Spleen (tissue), 13 donors: ENCODE measurements at places on chromosomes 5 and 9.
A peak's percentile ranks its signal among the peaks of the same experiment; 100 is the strongest.

GRCh38 chr5:61969347-61969746, 336.7 kb upstream of the KIF2A start:
- H3K4me1 ChIP-seq, result no peaks in the 10 kb centered on the region
- H3K27me3 ChIP-seq, result no peaks in the 10 kb centered on the region
- no peak overlapping the region for H3K27ac ChIP-seq
- DNase-seq, result no peak

DNA sequence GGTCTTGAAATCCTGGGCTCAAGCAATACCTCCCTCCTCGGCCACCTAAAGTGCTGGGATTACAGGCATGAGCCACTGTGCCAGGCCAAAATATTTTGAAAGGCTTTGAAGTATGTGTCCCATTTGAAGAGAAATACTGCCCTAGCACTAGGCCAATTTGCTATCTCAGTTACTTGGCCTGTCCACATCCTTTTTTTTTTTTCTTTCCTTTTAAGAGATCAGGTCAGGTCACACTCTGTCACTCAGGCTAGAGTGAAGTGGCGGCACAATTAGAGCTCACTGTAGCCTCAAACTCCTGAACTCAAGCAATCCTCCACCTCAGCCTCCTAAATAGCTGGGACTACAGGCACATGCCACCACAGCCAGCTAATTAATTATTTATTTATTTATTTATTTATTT, 84.2 kb downstream of the NR6A1 start:
- no peak overlapping the region for H3K4me3 ChIP-seq
- no peaks in the 10 kb centered on the region for H3K36me3 ChIP-seq
- no peaks in the 10 kb centered on the region for H3K27me3 ChIP-seq
- H3K27ac ChIP-seq, result no peak overlapping the region

- peak; percentile 86 for DNase-seq
- H3K36me3 ChIP-seq, result no peaks in the 10 kb centered on the region
- H3K27me3 ChIP-seq, result peaks cover 10% of the 10 kb centered on the region
- H3K4me1 ChIP-seq, result no peaks in the 10 kb centered on the region
- H3K27ac ChIP-seq, result no peak overlapping the region
These were observed 50.0 kb downstream of the TRIM32 start for GRCh38 chr9:116737152-116737546.

DNA sequence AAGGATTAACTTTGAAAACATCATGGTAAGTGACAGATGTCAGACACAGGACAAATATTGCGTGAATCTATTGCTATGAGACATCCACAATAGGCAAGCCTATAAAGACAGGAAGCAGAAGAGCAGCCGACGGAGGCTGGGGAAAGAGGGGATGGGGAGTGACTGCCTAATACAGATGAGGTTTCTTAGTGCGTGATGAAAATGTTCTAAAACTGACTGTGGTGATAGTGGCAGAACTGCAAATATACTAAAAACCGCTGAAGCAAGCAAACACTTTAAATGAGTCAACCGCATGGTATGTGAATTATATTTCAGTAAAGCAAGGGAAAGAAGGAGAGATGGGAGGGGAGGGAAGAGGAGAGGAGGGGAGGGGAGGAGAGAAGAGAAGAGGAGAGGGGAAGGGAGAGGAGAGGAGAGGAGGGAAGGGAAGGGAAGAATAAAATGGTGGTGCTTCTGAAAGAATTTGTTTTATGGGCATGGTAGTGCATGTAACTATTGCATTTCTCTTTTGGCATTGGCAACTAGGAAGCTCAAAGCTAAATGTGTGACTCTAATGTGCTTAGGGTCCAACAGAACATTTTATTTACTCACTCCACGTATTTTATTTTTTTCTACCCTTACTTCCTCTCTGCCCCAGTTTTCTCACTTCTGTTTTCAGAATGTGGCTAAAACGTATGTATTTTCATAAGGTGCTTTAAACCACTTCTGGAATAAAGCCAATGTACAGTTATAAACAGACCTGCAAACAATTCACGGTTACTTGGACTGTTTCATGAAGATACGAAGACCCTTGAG, 21.3 kb downstream of the AKNA start:
- H3K4me3 ChIP-seq, result no peak overlapping the region
- no peak for DNase-seq
- peaks cover 54% of the 10 kb centered on the region for H3K36me3 ChIP-seq

GRCh38 chr5:177959315-177959714, 36.7 kb downstream of the PROP1 start:
- no peaks in the 10 kb centered on the region for H3K4me1 ChIP-seq
- H3K36me3 ChIP-seq, result no peaks in the 10 kb centered on the region
- no peak overlapping the region for H3K27ac ChIP-seq
- peak; percentile 8 for DNase-seq

DNA sequence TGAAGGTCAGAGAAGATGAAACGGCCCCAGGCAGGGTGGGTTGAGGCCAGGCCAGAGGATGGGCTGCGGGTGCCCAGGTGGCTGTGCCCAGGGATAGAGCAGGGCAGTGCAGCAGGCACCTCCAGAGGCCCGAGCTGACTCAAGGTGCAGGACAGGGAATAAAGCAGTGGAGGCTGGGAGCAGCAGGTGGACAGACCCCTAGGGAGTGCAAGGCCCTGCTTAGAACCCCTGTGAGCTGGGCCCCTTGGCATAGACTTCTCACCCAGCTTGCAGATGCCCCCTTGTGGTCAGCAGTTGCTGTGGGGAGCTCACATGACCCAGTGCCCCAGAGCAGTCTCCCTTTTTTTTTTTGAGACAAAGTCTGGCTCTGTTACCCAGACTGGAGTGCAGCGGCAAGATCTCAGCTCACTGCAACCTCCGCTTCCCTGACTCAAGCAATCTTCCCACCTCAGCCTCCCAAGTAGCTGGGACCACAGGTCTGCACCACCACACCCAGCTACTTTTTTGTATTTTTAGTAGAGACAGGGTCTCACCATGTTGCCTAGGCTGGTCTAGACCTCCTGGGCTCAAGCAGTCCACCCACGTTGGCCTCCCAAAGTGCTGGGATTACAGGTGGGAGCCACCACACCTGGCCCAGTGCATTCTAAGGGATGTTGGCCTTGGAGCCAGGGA, 118.8 kb downstream of the WNK2 start:
- H3K4me3 ChIP-seq, result no peak overlapping the region
- no peaks in the 10 kb centered on the region for H3K27me3 ChIP-seq
- peak; percentile 87 for DNase-seq
- no peak overlapping the region for H3K27ac ChIP-seq
- H3K36me3 ChIP-seq, result no peaks in the 10 kb centered on the region

- no peak for DNase-seq
- no peak overlapping the region for H3K27ac ChIP-seq
- H3K27me3 ChIP-seq, result no peaks in the 10 kb centered on the region
- no peak overlapping the region for H3K4me3 ChIP-seq
- H3K36me3 ChIP-seq, result no peaks in the 10 kb centered on the region
- no peaks in the 10 kb centered on the region for H3K4me1 ChIP-seq
These were observed 342.8 kb downstream of the EBF1 start for GRCh38 chr5:158756871-158757270.

DNA sequence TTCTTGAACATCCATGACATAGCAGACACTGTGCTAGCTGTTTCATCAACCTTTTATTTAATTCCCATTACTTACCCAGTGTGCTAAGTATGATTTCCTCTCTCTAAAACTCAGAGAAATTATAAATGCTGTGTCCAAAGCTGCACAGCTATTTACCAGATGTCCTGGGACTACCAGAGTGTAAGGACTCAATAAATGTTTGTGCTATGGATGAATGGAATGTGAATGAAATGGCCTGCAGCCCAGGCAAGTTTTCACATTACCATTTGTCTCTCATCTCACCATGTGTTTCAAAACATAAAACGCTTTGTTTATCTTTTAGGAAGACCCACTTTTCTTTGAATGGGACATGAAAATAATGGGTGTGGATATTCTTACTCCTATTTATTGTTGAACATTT, 96.2 kb downstream of the ARHGEF28 start:
- no peak overlapping the region for H3K27ac ChIP-seq
- no peaks in the 10 kb centered on the region for H3K27me3 ChIP-seq
- H3K4me1 ChIP-seq, result no peaks in the 10 kb centered on the region
- no peak overlapping the region for H3K4me3 ChIP-seq
- DNase-seq, result no peak

- H3K4me3 ChIP-seq, result no peak overlapping the region
- peaks cover 18% of the 10 kb centered on the region for H3K36me3 ChIP-seq
- H3K27ac ChIP-seq, result no peak overlapping the region
These were observed 57.5 kb upstream of the MCCC2 start for GRCh38 chr5:71529682-71530081.

DNA sequence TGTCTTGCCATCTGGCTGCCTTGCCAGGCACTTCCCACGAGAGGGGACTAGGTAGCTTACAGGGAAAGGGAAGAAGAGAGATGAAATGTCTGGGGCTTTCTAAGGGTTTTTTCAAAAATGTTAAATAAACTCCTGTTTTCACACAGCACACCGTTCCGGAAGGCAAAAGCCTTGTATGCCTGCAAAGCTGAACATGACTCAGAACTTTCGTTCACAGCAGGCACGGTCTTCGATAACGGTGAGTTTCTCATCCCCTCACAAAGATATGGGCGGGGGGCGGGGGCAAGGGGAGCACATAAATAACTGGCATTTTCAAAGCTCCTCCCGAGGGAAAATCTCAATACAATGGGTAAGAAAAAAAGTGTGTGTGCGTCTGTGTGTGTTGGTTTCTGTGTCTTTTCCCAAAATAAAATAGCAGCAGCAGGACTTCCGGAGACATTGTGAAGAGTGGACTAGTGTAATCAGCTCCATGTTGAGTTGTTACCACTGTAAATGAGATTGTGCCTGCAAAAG, 189.6 kb downstream of the NR3C1 start:
- DNase-seq, result no peak
- H3K27ac ChIP-seq, result no peak overlapping the region
- no peaks in the 10 kb centered on the region for H3K27me3 ChIP-seq
- peaks cover 16% of the 10 kb centered on the region for H3K36me3 ChIP-seq
- H3K4me1 ChIP-seq, result peaks cover 24% of the 10 kb centered on the region
- H3K4me3 ChIP-seq, result no peak overlapping the region

- H3K27ac ChIP-seq, result peak overlapping the region; percentile 99
- H3K27me3 ChIP-seq, result no peaks in the 10 kb centered on the region
- H3K4me3 ChIP-seq, result peak overlapping the region; percentile 80
- peaks cover 69% of the 10 kb centered on the region for H3K4me1 ChIP-seq
These were observed 2.0 kb downstream of the NIPBL start for GRCh38 chr5:36878392-36879082.

- no peak overlapping the region for H3K4me3 ChIP-seq
- no peaks in the 10 kb centered on the region for H3K4me1 ChIP-seq
- no peaks in the 10 kb centered on the region for H3K27me3 ChIP-seq
- no peak overlapping the region for H3K27ac ChIP-seq
- DNase-seq, result no peak
These were observed 205.2 kb downstream of the CSNK1G3 start for GRCh38 chr5:123717139-123717538.

DNA sequence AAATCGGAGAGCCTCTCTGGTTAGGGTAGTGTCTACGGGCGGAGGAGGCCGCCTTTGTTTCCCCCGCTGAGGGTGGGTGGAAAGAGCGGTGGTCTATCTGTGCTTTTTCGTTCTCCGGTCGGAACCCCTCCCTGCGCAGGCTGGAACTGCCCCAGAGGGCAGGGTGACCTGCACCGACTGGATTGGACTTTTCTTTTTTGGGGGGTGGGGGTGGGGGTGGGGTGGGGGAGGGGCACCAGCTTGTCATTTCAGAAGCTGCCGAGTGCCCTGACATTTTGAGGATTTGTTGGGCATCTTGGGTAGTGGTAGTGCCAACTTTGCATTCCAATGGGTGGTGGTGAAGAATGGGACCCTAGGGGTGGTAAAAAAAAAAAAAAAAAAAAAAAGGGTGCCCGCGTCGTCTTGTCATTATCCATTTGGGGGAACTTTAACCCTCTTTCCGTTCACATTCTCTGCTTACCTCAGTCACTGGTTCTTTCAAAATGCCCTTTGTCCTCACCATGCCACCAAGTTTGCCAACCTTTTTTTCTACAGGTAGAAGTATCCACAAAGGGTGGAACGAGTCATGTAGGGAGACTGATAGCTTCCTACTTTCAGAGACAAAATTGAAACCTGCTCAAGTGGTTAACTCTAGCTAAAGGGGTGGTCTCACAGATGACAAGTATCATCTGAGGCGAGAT, 1.3 kb downstream of the UBE2R2 start:
- no peak for DNase-seq
- H3K4me3 ChIP-seq, result peak overlapping the region; percentile 72
- peaks cover 54% of the 10 kb centered on the region for H3K4me1 ChIP-seq
- H3K27ac ChIP-seq, result peak overlapping the region; percentile 99

- H3K27me3 ChIP-seq, result no peaks in the 10 kb centered on the region
- peaks cover 5% of the 10 kb centered on the region for H3K36me3 ChIP-seq
- no peak overlapping the region for H3K27ac ChIP-seq
- H3K4me1 ChIP-seq, result peaks cover 21% of the 10 kb centered on the region
- H3K4me3 ChIP-seq, result no peak overlapping the region
These were observed 201.2 kb downstream of the GAPVD1 start for GRCh38 chr9:125462861-125463291.

DNA sequence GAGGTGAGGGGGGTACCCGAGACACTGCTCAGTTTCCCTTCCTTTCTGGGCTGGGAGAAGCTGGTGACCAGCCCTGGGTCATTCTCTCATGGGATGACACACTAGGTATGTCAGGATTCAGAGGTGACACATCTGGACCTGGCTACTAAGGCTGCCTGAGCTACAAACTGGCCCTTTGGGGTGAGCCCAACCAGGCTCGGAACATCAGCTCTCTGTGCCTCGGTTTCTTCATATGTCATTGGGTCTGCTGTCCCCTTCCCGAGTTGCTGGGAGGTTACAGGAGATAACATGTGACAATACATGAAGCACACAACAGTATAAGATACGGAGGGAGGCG, 11.8 kb downstream of the CARD19 start:
- no peaks in the 10 kb centered on the region for H3K27me3 ChIP-seq
- peaks cover 14% of the 10 kb centered on the region for H3K4me1 ChIP-seq
- H3K4me3 ChIP-seq, result no peak overlapping the region
- no peak for DNase-seq

DNA sequence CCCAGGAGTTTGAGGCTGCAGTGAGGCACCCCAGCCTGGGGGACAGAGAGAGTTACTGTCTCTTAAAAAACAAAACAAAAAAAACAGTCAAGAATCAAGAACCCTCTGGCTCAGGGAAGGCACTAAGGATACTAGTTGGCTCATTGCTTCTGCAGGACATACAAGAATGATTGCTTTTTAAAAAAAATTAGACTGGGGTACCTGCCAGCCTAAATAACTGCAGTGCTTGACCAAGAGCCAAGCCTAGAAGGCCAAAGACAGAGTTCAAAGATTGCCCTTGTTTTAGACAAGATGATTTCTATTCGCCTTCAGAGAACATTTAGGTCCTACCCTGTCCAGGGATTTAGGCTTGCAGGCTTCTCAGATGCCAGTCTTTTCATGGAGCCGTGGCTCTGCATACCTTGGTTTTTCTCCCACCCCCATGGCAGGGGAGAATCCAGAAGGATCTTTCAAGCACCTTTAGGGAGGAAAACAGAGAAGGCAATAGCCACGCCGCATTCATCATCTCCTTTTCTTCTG, 93.7 kb upstream of the IL6ST start:
- no peaks in the 10 kb centered on the region for H3K36me3 ChIP-seq
- H3K4me3 ChIP-seq, result no peak overlapping the region
- peaks cover 4% of the 10 kb centered on the region for H3K4me1 ChIP-seq
- no peaks in the 10 kb centered on the region for H3K27me3 ChIP-seq
